Thyroid gland (tissue), 4 donors: ENCODE measurements at places on chromosomes 1 and 21. TPM values are rescaled to one million over a fixed set of nuclear protein-coding genes. Genes with fewer than 3 reads are reported as not detected.

The CLEC20A gene
- total RNA-seq, result not detected

DNA sequence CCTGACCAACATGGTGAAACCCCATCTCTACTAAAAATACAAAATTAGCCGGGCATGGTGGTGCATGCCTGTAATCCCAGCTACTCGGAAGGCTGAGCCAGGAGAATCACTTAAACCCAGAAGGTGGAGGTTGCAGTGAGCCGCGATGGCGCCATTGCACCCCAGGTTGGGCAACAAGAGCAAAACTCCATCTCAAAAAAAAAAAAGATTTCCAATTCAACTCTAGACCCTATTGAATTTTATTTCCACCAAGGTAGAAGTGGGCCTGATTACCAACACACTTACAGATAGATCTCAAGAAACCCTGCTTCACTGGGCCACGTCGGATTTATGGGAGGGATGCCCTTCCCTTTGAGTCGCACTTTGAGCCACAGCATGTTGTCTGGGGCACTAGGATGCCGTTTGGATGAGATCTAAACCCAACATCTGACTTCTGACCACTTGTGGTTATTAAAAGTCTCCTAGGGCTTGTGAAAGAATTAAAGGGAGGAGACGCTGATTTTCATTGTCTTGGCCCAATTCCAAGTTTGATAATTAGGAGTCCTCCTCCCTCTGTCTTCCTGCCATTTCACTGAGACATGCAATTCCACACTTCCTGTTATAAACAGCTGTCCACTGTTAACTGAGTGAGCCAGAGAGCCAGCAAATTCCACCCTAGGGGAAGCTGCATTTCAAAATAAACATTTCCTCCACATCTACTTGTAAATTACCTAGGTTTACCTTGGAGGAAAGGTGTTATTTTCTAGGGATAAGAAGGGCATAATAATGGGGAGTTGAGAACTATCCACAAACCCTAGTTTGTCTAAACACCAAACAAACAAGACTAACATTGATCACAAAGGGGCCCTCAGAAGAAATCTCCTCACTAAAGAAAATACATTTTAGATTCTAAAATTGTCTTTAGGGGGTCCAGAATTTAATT lies 5.2 kb upstream of the RERE start:
- no peak for DNase-seq
- no peaks in the 10 kb centered on the region for H3K36me3 ChIP-seq
- no peak overlapping the region for H3K4me3 ChIP-seq
- peaks cover 22% of the 10 kb centered on the region for H3K4me1 ChIP-seq

DNA sequence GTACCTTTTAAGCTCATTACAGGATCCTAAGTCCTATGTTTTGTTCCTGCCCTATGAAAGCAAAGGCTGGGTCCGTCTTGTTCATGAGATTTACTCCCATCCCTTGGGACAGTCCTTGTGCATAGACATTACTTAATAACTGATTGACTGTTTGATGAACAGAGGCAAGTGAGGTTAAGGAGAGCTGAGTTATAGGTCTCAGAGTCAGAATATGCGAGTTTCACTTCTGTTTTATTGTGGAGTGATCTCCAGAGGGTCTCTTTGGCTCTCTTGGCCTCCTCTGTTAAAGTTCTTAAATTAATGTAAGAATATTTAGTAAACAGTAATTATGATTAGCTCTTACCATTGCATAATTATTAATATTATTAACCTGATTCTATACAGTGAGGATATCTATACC lies 52.6 kb downstream of the BRINP2 start:
- no peaks in the 10 kb centered on the region for H3K27me3 ChIP-seq
- H3K27ac ChIP-seq, result no peak overlapping the region
- no peak overlapping the region for H3K4me3 ChIP-seq
- no peaks in the 10 kb centered on the region for H3K36me3 ChIP-seq
- H3K4me1 ChIP-seq, result no peaks in the 10 kb centered on the region
- DNase-seq, result no peak

DNA sequence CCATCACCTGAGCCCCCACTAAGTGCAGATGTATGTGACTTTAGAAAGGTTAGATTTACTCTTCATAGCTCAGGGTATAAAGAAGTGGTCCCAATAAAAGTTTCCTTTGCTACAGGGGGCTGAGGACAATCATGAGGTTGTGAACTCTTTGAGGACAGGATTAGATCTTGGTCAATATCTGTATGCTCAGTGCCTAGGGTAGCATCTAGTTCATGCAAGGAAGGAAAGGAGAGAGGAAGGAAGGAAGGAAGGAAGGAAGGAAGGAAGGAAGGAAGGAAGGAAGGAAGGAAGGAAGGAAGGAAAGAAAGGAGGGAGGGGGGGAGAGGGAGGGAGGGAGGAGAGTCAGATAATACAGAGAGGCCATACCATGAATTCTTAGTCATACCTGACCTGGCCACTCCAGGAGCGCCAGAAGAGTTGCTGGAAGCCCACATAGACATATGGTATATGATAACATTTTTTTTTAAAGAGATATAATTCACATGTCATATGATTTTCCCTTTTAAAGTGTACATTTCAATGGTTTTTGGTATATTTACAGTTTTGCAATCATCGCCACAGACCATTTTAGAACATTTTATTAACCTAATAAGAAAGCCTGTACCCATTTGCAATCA lies 9.7 kb upstream of the CSRP1 start:
- H3K27ac ChIP-seq, result no peak overlapping the region
- no peaks in the 10 kb centered on the region for H3K36me3 ChIP-seq
- H3K4me3 ChIP-seq, result no peak overlapping the region
- no peak for DNase-seq
- H3K27me3 ChIP-seq, result no peaks in the 10 kb centered on the region

The TMPRSS3 gene
- total RNA-seq, result 5.8 TPM

The FMOD gene
- total RNA-seq, result 173 TPM

GRCh38 chr1:168161459-168161858 lies 17.3 kb upstream of the TIPRL start:
- H3K27ac ChIP-seq, result no peak overlapping the region
- no peak for DNase-seq
- H3K4me1 ChIP-seq, result no peaks in the 10 kb centered on the region
- H3K4me3 ChIP-seq, result no peak overlapping the region
- H3K27me3 ChIP-seq, result no peaks in the 10 kb centered on the region

DNA sequence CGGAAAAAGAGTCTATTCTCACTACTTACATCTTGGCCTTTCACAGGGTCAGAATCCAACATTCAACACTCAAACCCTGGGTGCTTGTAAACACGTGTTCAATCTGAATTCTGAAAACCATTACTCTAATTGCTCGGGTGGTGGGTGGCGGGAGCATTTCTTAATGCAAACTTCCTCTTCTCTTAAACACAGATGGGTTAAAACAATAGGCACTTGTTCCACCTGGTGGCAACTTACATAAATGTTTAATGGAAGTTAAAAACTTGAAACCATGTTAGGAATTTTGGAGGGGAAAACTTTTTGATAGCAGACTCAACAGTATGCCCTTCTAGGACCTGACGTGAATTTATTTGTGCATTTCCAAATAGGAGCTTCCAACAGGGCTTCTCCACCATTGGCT lies 23.4 kb upstream of the TDRD10 start:
- peaks cover 10% of the 10 kb centered on the region for H3K4me1 ChIP-seq
- H3K27me3 ChIP-seq, result no peaks in the 10 kb centered on the region
- no peak for DNase-seq
- H3K36me3 ChIP-seq, result no peaks in the 10 kb centered on the region
- H3K27ac ChIP-seq, result no peak overlapping the region

DNA sequence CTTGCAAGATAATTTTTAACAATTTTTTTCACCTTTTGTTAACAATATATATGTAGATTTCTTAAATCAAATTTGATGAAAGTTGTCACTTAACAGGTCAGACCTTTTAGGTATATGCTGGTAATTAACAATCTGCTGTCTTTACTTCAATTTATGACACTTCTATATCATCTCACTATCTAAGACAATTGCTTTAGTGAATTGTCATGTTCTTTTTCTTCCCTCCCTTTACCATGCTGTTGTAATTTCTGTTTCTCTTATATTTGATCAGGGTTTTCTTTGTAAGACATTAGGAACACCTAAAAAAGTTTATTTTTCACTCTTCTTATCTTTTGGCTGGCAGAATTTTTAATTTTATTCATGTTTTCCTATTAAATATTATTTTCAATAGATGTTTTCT lies 2.0 kb downstream of the IFI16 start:
- no peak overlapping the region for H3K4me3 ChIP-seq
- H3K4me1 ChIP-seq, result peaks cover 8% of the 10 kb centered on the region
- H3K27me3 ChIP-seq, result no peaks in the 10 kb centered on the region

GRCh38 chr1:151043163-151043562 lies 4.4 kb upstream of the C1orf56 start:
- peaks cover 5% of the 10 kb centered on the region for H3K36me3 ChIP-seq
- peaks cover 5% of the 10 kb centered on the region for H3K4me1 ChIP-seq

- DNase-seq, result no peak
- peak overlapping the region; percentile 67 for H3K27ac ChIP-seq
- no peaks in the 10 kb centered on the region for H3K36me3 ChIP-seq
- peaks cover 13% of the 10 kb centered on the region for H3K4me1 ChIP-seq
Observed at GRCh38 chr1:232538943-232539302, 91.0 kb downstream of the SIPA1L2 start.

- no peak overlapping the region for H3K4me3 ChIP-seq
- H3K27me3 ChIP-seq, result no peaks in the 10 kb centered on the region
- H3K36me3 ChIP-seq, result no peaks in the 10 kb centered on the region
- no peak overlapping the region for H3K27ac ChIP-seq
Observed at GRCh38 chr21:16667395-16667794, 845.4 kb upstream of the CXADR start.

GRCh38 chr1:179168536-179168935 lies 60.9 kb downstream of the ABL2 start:
- H3K27me3 ChIP-seq, result no peaks in the 10 kb centered on the region
- H3K4me1 ChIP-seq, result peaks cover 4% of the 10 kb centered on the region
- H3K4me3 ChIP-seq, result no peak overlapping the region
- DNase-seq, result no peak

The EFNA1 gene
- 96.9 TPM for total RNA-seq

The IRF2BP2 gene
- total RNA-seq, result 119 TPM

GRCh38 chr1:64073705-64074104 lies 129.7 kb upstream of the UBE2U start:
- H3K27me3 ChIP-seq, result no peaks in the 10 kb centered on the region
- no peak overlapping the region for H3K4me3 ChIP-seq
- no peaks in the 10 kb centered on the region for H3K36me3 ChIP-seq
- no peaks in the 10 kb centered on the region for H3K4me1 ChIP-seq
- H3K27ac ChIP-seq, result no peak overlapping the region
- DNase-seq, result no peak

DNA sequence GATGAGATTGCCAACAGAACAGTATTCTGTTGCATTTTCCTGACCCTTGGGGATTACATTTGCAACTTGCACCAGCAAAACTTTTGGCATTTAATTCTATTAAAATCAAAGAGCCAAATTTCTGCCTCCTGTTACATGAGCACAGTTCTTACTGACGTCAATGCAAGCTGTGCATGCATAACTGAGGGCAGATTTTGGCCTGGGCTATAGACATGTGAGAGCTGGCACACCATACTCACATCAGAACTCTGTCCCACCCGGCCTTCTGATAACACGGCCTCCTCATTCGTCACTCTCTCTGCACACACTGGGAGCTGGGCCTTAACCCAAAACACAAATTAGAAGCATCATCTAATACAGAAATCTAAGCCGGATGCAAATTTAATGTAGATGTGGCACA lies 31.5 kb downstream of the PAPPA2 start:
- H3K4me3 ChIP-seq, result no peak overlapping the region
- no peaks in the 10 kb centered on the region for H3K27me3 ChIP-seq
- H3K27ac ChIP-seq, result no peak overlapping the region
- H3K36me3 ChIP-seq, result no peaks in the 10 kb centered on the region
- no peaks in the 10 kb centered on the region for H3K4me1 ChIP-seq
- DNase-seq, result no peak

The PLA2G2F gene
- not detected for total RNA-seq

DNA sequence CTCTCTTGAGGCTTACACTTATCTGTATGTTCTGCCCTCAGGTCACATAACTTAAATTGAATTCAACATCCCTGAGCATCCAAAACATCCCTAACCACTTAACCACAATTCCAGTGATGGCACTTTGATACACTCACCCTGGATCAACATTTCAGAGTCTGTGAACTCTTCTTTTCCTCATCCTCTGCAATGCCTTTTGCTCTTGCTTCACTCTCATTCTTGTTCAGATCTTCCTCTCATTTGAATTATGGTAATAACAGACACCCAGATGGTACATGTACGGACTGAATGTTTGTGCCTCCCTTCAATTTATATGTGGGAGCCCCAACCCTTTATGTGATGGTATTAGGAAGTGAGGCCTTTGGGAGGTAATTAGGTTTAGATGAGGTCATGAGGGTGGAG lies 33.4 kb downstream of the PTGER3 start:
- no peaks in the 10 kb centered on the region for H3K27me3 ChIP-seq
- no peak overlapping the region for H3K4me3 ChIP-seq
- H3K27ac ChIP-seq, result no peak overlapping the region
- DNase-seq, result no peak
- H3K4me1 ChIP-seq, result no peaks in the 10 kb centered on the region
- no peaks in the 10 kb centered on the region for H3K36me3 ChIP-seq

DNA sequence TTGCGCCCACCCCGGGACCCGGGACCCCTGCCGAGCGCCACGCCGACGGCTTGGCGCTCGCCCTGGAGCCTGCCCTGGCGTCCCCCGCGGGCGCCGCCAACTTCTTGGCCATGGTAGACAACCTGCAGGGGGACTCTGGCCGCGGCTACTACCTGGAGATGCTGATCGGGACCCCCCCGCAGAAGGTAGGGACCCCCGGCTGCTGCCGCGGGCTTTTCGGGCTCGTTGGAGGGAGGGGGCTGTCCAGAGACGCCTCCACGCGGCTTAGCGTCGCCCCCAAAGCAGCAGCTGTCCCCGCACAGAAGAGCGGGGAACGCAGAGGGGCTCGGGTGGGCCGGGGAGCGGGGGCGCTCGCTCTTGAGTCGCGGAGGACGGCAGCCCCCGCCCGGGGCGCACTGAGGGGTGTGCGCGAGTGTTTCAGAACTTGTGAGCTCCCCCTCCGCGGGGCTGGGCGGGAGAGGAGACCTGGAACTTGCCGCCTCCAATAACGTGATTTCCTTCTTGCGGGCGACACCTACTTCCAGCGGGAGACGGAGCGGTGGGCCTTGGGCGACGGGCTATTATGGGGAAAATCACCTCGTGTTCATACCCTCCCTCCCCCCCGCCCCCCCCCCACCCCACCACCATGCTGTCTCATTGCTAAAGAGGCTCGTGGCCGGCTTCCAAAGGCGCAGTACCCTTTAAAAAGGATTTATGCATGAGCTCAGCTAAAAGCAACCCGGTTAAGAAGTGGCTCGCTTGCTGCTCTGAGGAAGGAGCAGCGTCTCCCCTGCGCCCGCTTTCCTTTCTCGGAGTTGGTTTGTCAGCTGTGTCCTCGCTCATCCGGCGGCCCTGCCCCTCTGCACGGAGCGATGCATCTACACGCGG lies 664 bp downstream of the BACE2 start:
- H3K36me3 ChIP-seq, result no peaks in the 10 kb centered on the region
- H3K27ac ChIP-seq, result peak overlapping the region; percentile 96
- peak; percentile 80 for DNase-seq
- peak overlapping the region; percentile 64 for H3K4me3 ChIP-seq
- H3K4me1 ChIP-seq, result peaks cover 28% of the 10 kb centered on the region

The CCDC190 gene
- not detected for total RNA-seq

- no peaks in the 10 kb centered on the region for H3K27me3 ChIP-seq
- H3K27ac ChIP-seq, result no peak overlapping the region
- DNase-seq, result no peak
- H3K4me3 ChIP-seq, result no peak overlapping the region
Observed at GRCh38 chr1:159007726-159008125, 2.0 kb upstream of the IFI16 start.
